Panc1 (cell line): ENCODE measurements at places on chromosomes 6 and 20. TPM values are rescaled to one million over a fixed set of nuclear protein-coding genes. Genes with fewer than 3 reads are reported as not detected.

DNA sequence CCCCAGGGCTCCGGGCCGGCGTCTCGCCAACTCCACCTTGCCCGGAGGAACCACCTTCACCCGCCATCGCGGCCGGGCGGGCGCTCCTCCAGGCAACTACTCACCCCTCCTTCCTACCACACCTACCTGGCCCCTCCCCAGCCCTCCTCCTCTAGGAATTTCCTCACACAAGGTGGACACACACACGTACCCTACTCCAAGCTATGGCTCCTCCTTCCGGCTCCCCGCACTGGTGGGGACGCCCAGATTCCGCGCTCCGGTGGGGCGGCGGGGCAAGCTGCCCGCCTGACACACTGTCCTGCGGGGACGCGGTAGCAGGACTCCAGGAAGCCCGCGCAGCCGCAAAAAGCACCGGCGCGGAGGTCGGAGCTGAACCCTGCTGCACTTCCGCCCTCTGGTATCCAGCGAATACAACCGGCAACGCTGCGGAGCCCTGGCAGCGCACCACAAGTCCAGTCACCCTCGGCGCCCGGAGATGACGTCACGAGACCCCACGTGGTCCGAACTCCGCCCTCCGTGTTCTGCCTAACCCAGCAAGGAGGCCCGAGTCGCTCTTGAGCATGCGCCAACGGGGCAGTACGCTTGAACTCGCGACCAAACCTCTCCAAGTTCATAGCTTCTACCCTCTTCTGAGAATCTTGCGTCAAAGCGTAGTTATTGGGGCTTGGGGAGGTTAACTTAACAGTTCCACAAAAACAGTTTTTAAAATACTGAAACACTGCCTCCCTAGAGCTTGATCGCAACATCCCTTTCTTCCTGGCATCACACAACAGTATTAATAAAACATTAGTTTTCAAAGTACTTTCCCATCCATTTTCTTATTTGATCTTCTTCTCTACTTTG, at the start of gene ATG5:
ATG5 (minus strand) TSS at position 425 of the 843 bp plus-strand sequence. CDS start 9,552 bp downstream, outside the sequence.
- DNase-seq: peak; percentile 98

DNA sequence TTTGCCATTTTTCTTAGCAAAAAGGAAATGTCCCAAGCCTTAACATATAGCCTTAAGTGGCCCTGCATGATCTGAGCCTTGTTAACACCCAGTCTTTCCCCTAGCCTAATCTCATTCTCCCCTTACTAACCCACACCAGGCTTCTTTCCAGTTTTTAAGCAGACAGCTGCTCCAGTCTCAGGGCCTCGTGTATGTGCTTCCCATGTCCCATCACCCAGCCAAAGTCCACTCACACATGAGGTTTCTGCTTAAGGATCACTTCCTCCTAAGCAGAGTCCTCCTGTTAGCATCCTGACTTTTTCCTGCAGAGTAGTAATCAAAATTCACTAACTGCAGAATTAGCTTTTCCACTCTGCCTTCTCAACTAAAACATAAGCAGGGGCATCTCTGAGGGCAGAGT, 96.1 kb downstream of the SMLR1 start:
- no peak for DNase-seq

DNA sequence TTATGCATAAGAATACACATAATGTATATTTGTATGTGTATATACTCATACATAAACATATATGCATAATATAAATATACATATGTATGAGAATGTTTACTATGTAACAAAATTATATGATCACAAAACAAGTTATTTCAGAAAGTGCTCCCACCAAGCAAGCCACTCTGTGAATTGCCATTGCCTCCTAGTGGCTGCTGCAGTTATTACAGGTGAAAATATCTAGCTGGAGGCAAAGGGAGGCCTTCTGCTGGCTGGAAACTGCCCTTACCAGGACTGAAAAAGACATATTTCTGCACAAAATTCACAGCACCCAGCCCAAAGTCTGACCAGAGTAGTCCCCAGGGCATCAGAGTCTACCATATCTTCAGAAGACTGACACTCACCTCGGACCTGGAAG, 14.4 kb upstream of the ADAM33 start:
- no peak for DNase-seq

Gene CDH26
- total RNA-seq: 0.46 TPM

GRCh38 chr20:48405909-48406308, 421.9 kb downstream of the PREX1 start:
- DNase-seq: no peak

DNA sequence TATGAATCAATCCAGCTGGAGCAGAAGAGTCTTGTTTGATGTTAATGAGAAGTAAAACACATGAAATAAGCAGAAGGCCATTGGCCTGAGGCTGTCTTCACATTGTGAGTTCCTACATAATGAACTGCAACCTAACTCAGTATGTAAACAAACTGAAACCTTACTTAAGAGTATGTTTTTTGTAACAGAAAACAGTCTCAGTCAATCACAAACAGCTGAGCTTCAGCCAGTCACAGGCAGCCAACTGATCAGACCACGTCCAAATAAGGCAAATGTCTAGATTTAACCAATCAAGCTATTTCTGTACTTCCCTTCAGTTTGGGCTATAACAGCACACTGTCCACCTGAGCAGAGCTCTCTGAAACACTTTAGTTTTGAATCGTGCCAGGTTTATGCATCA, 234.7 kb downstream of the TRDN start:
- DNase-seq: no peak

- DNase-seq: no peak
Observed at GRCh38 chr6:158599635-158600034, 39.7 kb downstream of the TMEM181 start.

Gene CTAGE9
- 0.15 TPM for total RNA-seq

- no peak for DNase-seq
Observed at GRCh38 chr6:46331461-46331860, 159.8 kb downstream of the RCAN2 start.

GRCh38 chr20:18981962-18982539, 168.5 kb downstream of the SCP2D1 start:
- DNase-seq: no peak

Gene CALHM6
- not detected for total RNA-seq

DNA sequence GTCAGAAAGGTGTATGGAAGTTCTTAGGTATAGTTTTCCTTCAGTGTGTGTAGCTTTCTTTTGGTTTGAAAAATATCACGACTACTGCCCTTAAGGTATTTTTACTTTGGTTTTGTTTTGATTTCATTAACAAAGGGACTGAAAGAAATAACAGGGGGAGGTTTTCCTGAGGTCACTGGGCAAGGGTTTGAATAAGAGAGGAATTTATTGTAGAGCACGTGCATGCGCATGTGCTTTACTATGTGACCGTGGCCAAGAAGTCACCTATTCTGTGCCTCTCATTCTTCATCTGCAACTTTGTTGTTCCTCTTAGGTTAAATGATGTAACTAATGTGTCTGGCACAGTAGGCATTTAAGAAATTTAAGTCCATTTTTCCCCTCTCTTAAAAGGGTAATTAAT, 4.1 kb upstream of the MAN1A1 start:
- DNase-seq: no peak

DNA sequence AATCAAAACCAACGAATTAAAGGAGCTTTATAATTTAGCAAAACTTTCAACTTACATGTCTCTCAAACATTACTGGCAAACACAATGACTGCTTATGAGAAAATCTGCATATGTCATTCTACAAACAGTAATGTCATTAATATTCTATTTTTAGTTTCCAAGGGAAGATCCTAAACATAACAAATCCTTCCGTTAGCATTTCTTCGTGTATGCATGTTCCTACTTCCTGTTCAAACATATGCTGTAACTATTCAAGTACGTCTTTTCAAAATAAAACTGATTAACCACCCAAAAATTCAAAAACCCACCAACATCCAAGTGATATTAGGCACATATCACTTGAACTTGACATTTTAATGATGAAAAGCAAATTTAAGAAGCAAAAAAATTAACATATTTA, 131.3 kb downstream of the HACE1 start:
- DNase-seq: no peak

- DNase-seq: no peak
Observed at GRCh38 chr20:35290186-35290886, 1.9 kb downstream of the FAM83C start.

Gene SLC16A10
- 0.18 TPM for total RNA-seq

- DNase-seq: no peak
Observed at GRCh38 chr20:19913349-19913748, 103.8 kb upstream of the NAA20 start.

Gene CCN2
- 155 TPM for total RNA-seq

DNA sequence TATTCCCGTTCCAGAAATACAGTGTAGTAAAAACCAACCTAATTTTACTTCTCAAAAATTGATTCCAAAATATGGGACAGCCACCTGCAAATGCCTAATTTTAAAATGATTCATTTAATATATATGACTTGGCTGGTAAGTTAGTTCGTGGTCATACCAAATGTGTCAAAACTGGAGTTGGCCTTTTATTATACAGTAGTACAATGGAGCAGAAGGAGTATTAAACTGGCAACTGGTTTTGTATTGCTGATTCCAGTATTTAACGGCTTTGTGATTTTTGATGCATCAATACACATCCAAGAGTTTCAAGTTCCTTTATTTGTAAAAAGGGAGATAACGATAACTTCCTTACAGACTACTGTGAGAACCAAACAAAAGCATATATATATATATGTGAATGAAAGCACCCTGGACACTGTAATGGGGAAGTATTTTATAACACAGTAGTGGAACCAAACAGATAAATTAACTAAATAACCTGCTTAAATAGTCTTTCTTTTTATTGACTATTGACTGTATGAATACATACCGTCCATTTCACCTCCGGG, 24.8 kb downstream of the SAMHD1 start:
- no peak for DNase-seq

DNA sequence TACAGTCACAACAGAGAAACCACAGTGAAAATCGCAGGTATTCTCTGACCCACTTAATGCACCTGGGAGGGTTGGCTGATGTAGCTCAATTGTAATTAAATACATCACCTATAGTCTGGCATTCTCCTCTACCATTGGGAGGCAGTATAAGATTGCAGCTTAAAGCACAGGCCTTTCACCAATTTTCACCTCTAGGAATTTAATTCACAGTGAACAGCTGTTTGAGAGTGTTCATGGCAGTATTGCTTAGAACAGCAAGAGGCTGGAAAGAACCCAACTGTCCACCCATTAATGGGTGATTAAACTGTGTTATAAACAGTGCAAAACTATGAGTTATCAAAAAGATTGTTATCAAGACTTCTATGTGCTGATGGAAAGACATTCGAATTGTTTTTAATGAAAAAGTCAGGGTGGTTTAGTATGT, 2.0 kb downstream of the EDEM2 start:
- DNase-seq: peak; percentile 61

GRCh38 chr20:47572105-47572729, 70.5 kb downstream of the NCOA3 start:
- no peak for DNase-seq

Gene MAFB
- 0.28 TPM for total RNA-seq

DNA sequence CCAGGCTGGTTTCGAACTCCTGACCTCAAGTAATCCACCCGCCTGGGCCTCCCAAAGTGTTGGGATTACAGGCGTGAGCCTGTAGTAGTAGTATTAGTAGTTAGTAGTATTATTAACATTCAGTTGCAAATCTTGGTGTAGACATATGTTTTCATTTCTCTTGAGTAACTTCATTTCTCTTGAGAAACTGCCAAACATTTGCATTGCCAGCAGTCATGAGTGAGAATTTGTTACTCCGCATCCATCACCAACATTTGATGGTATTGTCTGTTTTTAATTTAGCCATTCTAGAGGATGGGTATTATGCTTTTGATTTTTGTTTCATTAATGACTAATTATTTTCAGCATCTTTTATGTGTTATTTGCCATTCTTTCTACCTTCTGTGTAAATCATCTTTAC, 1.5 kb upstream of the ERVFRD-1 start:
- DNase-seq: no peak

Gene CLPSL1
- total RNA-seq: not detected

Gene PTK6
- 6.5 TPM for total RNA-seq

Gene TMEM244
- total RNA-seq: not detected

DNA sequence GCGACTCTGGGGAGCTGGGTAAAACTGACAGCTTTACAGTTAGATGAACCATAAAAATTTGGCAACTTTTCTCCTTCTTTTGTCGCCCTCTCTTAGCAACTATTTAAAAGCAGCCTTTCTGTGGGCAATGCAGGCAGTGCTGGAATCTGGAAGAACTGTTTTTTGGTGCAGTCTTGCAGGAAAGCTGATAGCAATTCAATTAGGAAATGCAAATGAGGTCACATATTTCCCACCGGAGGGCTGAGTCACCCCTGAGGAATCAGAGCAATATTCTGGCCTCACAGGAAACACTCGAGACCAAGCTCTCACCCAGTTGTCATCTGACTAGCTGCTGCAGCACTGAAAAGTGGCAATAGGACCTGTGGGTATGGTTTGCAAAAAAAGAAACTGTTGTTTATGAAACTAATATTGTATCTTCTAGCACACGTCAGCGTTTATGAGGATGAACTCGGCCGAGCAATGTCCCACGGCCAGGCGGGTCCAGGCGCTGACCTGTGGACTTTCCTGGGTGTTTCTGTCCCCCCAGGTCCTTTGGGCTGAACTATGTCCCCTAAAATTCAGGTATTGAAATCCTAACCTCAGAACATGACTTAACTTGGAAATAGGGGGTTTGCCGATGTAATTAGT, 312.3 kb downstream of the TAF4 start:
- no peak for DNase-seq

DNA sequence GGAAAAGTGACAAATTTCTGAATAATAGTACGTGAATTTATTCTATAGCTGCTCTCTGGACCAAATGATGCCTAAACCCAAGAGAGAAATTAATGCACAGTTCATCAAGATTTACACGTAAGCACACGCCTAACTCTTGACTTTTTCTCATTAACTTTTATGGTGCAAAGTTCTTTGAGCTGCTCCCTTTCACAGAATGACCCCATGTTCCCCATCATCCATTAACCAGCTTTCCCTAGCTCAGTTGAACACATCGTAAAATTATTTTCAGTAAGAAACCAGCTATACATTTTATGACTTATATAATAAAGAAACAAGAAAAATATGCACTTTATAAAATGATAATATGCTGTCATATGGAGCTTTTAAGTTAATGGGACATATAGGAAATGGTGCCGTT, 54.3 kb downstream of the ID4 start:
- DNase-seq: no peak

DNA sequence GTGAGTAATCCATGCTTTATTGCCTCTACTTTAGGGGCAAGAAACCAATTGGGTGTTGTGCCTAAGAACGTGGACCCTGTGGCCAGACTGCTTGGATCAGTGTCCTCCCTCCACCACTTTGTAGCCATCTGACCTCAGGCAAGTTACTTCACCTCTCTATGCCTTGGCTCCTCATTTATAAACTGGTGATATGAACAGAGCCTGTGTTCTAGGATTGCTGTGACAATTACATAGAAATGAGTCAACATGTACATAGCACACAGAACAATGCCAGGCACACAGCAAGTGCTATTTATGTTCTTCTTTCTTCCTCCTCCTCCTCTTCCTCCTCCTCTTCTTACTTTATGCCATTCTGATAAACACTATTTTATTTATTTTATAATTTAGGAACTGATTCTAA, 339.4 kb downstream of the CD83 start:
- no peak for DNase-seq

DNA sequence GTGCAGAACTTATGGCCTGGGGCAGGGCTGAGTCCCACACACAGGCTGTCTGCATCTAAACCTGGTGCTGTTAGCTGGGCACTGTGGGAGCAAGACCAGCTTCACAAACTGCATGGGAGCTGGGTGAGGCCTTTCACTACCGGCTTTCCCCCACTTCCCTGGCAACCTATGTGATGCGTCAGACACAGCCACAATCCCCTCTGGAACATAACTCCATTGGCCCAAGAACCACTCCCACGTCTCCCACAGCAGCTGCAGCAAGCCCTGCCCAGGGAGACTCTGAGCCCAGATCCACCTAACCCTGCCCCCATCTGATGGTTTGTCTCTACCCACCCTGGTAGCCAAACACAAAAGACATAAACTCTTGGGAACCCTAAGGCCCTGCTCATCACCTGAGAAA, 9.3 kb downstream of the WDR27 start:
- no peak for DNase-seq
